ENCODE measurements at places on chromosomes 1 and 21. TPM values are rescaled to one million over a fixed set of nuclear protein-coding genes. Genes with fewer than 3 reads are reported as not detected.

DNA sequence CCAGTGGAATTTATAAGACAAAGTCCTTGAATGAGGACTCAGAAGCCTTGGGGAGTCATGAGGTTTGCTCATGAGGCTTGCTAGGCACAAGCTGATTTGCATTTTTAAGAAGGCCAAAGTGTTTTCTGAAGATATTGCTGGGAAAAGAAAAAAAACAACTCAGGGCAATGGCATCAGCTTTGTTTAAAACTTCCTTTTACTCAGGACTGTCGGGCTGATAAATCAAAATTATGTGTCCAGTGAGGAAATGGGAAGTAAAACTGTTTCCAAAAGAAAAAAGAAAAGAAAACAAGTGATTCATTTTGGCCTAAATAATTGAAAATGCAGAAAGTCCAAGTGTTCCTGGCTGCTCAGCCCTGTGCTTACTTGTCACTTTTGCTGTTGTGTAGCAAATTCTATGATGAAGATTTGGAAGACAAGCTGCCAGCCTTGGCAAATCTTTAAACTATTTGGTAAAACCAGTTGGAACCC lies 282.4 kb downstream of the HLX start:
- DNase-seq, result no peak

GRCh38 chr1:244970236-244970743 lies 105.9 kb upstream of the HNRNPU start:
- DNase-seq, result peak; percentile 58

DNA sequence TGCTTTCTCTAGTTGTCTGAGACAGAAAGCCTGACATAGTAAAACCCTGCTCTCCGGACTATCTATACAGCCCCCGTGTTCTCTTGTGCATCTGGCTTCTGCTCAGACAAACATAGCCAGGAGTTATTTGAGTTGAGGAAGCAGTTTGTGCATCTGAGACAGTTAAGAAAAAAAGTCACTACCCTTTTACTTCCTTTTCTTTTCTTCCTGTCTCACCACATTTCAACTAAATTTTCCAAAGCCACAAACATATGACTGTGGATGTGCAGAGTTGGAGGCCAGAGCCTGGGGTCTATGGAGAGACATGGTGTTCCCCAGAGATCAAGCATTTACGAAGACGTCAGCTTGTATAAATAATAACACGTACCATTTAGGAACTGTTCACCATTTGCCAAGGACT lies 158.5 kb upstream of the FGGY start:
- no peak for DNase-seq

DNA sequence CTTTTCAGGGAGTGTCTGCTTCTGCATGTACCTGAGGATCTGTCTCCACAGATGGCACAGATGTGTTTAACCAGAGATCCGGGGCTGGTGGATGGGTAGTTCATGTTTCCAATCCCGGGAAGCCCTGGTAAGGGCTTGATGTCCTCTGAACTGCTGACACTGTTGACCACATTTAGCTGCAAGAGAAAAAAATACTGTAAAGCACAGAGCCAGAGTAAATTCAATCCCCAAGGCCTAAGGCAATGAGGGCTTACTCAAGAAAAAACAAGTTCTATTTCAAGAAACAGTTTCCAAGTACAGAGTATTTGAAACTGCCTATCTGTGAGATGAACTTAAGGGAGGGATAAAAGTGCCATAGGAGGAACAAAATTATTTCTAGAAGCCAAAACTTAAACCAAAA lies 25.1 kb downstream of the RXRG start:
- no peak for DNase-seq

DNA sequence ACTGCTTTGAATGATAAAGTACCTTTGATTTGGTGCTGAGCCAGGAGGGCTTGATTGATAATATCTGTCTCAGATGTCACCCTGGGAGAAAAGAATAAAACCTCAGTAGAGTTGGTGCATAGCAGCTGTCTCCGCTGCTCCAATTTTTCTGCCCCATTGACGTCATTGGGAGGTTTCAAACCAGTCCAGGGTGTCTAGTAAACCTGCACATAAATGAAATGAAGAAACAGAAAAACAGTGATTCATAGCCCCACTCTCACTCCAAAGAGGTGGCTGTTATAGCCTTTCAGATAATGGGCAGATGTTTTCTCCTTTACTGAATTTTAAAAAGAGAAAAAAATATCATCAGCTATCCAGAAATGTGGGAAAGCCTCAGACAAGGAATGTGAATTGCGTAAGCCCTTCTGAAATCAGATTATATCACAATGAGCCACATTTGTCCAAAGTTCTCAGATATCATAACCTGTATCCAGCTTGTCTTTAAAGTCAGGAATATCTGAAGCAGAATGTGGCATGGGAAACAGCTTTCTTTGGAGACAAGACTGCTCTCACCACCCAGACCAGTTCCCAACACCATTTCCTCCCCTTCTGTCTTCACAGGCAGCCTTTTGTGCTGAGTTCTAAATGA lies 351.3 kb upstream of the SGIP1 start:
- no peak for DNase-seq

- DNase-seq, result no peak
These were observed 891 bp downstream of the HMGN1 start for GRCh38 chr21:39348040-39348354.

DNA sequence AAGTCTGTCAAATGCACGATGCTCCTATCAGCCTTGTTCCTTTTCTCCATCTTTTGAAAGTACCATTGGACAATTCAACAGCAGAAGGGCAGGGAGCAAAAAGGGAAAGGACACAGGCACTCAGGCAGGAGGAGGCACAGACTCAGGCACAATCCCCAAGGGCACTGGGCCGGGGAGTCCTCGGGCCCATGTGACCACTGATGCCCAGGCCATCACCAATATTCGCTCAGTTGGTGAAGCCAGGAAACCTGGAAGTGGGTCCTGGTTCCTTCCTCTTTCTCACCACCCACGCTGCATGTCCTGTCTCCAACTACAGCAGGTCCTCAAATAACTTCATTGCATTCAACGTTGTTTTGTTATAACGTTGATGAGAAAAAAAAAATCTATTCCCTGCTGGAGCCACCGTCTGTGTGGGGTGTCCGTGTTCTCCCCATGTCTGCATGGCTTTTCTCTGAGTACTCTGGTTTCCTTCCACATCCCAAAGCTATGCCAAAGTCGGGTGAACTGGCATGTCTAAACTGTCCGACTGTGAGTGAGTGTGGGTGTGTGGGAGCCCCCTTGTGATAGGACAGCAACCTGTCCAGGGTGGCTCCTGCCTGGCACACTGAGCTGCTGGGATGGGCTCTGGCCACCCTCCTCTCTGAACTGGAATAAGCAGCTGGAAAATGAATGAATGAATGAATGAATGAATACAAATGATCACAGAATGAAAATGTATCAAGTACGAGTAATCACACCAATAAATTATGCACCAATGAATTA lies 12.5 kb downstream of the NID1 start:
- DNase-seq, result no peak

- DNase-seq, result no peak
These were observed 13.7 kb downstream of the ZBTB17 start for GRCh38 chr1:15962176-15962575.

GRCh38 chr21:43203591-43203990 lies 34.8 kb downstream of the CRYAA start:
- DNase-seq, result no peak

DCST2 gene
- 0.10 TPM for total RNA-seq

E2F2 gene
- 3.7 TPM for total RNA-seq

Data from spinal cord (tissue), 10 donors.